Naive thymus-derived CD8-positive, alpha-beta T cell (primary cell): ENCODE measurements at places on chromosomes 2 and 18.

- no peaks in the 10 kb centered on the region for H3K27me3 ChIP-seq
- no peak overlapping the region for H3K4me3 ChIP-seq
- peaks cover 8% of the 10 kb centered on the region for H3K4me1 ChIP-seq
- H3K27ac ChIP-seq, result no peak overlapping the region
- no peaks in the 10 kb centered on the region for H3K36me3 ChIP-seq
Measured at GRCh38 chr18:49691177-49691608, 122.1 kb downstream of the ACAA2 start.

- peaks cover 6% of the 10 kb centered on the region for H3K27me3 ChIP-seq
- H3K27ac ChIP-seq, result no peak overlapping the region
Measured at GRCh38 chr2:99659874-99660273, 170.1 kb upstream of the REV1 start.

DNA sequence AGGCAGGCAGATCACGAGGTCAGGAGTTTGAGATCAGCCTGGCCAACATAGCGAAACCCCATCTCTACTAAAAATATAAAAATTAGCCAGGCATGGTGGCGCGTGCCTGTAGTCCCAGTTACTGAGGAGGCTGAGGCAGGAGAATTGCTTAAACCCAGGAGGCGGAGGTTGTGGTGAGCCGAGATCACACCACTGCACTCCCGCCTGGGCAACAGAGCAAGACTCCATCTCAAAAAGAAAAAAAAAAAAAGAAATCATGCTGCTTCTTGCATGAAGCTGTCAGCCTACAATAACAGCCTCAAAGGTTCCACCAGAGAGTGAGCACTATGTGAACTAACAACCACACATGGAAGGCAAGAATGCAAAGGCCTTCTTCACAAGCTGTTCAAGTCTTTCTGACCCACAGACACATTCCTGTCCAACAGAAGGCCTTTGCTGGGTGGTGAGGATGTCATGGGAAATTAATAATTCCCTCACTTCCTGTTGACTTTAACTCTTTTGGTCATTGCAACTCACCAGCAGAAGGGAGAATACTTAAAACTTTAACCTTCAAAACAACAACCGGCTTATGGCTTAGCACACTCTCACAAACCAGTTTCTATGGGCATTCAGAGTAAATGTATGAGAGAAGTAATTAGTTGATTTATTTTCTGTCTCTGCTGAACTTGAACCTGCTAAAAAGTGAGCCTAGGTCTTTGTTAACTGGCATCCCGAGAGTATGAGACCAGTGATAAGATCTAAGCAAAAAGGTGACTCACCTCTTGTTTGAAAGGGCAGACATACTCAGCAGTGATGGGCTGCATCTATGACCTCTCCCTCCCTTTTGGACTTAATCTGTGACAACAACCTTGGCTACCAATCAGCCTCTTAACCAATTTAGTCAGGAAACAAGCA is 11.8 kb downstream of the PLEKHM3 start:
- H3K27ac ChIP-seq, result peak overlapping the region; percentile 46

GRCh38 chr18:54203914-54204313 is 20.6 kb downstream of the MBD2 start:
- no peak overlapping the region for H3K27ac ChIP-seq
- H3K4me1 ChIP-seq, result peaks cover 20% of the 10 kb centered on the region
- peaks cover 4% of the 10 kb centered on the region for H3K36me3 ChIP-seq
- no peak overlapping the region for H3K4me3 ChIP-seq
- no peaks in the 10 kb centered on the region for H3K27me3 ChIP-seq

- no peaks in the 10 kb centered on the region for H3K36me3 ChIP-seq
- no peaks in the 10 kb centered on the region for H3K27me3 ChIP-seq
- peaks cover 2% of the 10 kb centered on the region for H3K4me1 ChIP-seq
Measured at GRCh38 chr2:236343400-236344161, 79.4 kb upstream of the ASB18 start.

GRCh38 chr2:68189991-68190784 is 32.5 kb downstream of the PNO1 start:
- H3K4me1 ChIP-seq, result peaks cover 40% of the 10 kb centered on the region
- DNase-seq, result no peak
- H3K27ac ChIP-seq, result peak overlapping the region; percentile 66
- peaks cover 26% of the 10 kb centered on the region for H3K36me3 ChIP-seq
- H3K4me3 ChIP-seq, result no peak overlapping the region

DNA sequence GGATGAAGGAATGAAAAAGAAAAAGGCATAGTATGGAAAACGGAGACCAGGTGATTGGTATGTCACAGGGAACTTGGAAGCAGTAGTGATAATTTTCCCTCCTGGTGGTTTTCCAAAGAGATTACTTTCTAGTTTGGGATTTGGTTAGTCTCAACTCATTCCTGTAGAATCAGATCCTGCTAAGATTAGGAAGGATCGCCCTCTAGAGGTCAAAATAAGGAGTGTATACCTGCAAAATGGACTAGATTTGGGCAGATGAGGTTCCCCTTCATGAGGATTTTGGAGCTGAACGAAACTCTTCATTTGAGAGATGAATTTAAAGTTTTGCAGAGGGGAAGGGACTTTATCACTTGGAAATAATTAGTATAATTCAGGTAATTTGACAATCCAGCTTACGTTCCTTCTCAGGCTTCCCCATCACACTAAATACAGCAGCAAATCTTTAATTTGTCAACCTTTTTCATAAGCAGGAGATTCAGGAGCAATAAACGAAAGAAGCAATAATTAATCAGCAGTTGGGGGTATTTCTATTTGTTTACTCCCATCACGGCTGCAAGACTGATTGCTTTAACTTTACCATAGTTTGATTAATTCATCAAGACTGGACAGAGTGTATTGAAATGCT is 65.2 kb downstream of the CCDC195 start:
- no peaks in the 10 kb centered on the region for H3K36me3 ChIP-seq
- no peaks in the 10 kb centered on the region for H3K27me3 ChIP-seq
- no peaks in the 10 kb centered on the region for H3K4me1 ChIP-seq
- H3K27ac ChIP-seq, result no peak overlapping the region
- peak; percentile 6 for DNase-seq

GRCh38 chr2:85554980-85555612 is 6.2 kb downstream of the GGCX start:
- H3K27ac ChIP-seq, result no peak overlapping the region
- no peak for DNase-seq
- H3K27me3 ChIP-seq, result no peaks in the 10 kb centered on the region

GRCh38 chr2:119495948-119496347 is 28.3 kb downstream of the SCTR start:
- H3K27ac ChIP-seq, result no peak overlapping the region
- H3K4me1 ChIP-seq, result no peaks in the 10 kb centered on the region
- no peaks in the 10 kb centered on the region for H3K36me3 ChIP-seq
- DNase-seq, result no peak
- H3K4me3 ChIP-seq, result no peak overlapping the region
- H3K27me3 ChIP-seq, result peaks cover 26% of the 10 kb centered on the region

GRCh38 chr2:46748735-46749531 is 166.7 kb downstream of the MCFD2 start:
- no peak overlapping the region for H3K4me3 ChIP-seq
- DNase-seq, result no peak
- peaks cover 21% of the 10 kb centered on the region for H3K36me3 ChIP-seq
- no peak overlapping the region for H3K27ac ChIP-seq
- H3K4me1 ChIP-seq, result peaks cover 67% of the 10 kb centered on the region

DNA sequence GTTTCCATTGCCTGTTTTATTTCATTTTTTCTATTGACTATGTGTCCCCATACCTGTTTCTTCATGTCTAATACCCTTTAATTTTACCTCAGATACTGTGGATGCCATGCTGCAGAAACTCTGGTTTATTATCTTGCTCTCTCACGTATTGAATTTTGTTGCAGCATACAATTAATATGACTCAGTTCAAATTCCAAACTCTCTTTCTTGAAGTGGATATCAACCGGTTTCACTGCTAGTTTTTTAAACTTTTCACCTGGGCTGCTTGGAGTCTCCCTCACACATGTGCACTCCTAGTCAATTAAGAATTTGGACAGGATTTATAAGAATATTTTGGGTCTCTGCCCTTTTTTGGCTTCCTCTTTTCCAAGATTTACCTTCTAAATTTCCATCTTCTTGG is 70.6 kb upstream of the CAPN13 start:
- H3K36me3 ChIP-seq, result no peaks in the 10 kb centered on the region
- peaks cover 43% of the 10 kb centered on the region for H3K27me3 ChIP-seq
- no peak overlapping the region for H3K27ac ChIP-seq
- no peak overlapping the region for H3K4me3 ChIP-seq
- DNase-seq, result no peak

DNA sequence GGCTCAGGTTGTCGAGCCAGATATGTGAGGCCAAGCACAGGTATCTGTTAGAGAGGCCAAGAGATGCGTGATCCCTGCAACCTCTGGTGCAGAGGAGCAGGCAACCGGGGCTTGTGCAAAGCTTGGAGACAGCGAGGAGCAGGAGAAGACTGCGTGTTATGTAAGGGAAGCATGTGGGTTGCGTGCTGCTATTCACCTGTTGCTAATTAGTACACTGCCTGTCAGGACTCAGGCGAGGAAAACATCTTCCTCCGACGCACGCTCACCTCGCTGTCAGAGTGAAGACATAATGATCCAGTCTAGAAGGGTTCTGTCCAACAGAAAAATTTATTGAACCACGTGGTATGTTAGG is 102.5 kb downstream of the HNRNPLL start:
- H3K27me3 ChIP-seq, result peaks cover 15% of the 10 kb centered on the region
- H3K36me3 ChIP-seq, result peaks cover 9% of the 10 kb centered on the region
- DNase-seq, result no peak
- no peak overlapping the region for H3K27ac ChIP-seq
- no peak overlapping the region for H3K4me3 ChIP-seq

DNA sequence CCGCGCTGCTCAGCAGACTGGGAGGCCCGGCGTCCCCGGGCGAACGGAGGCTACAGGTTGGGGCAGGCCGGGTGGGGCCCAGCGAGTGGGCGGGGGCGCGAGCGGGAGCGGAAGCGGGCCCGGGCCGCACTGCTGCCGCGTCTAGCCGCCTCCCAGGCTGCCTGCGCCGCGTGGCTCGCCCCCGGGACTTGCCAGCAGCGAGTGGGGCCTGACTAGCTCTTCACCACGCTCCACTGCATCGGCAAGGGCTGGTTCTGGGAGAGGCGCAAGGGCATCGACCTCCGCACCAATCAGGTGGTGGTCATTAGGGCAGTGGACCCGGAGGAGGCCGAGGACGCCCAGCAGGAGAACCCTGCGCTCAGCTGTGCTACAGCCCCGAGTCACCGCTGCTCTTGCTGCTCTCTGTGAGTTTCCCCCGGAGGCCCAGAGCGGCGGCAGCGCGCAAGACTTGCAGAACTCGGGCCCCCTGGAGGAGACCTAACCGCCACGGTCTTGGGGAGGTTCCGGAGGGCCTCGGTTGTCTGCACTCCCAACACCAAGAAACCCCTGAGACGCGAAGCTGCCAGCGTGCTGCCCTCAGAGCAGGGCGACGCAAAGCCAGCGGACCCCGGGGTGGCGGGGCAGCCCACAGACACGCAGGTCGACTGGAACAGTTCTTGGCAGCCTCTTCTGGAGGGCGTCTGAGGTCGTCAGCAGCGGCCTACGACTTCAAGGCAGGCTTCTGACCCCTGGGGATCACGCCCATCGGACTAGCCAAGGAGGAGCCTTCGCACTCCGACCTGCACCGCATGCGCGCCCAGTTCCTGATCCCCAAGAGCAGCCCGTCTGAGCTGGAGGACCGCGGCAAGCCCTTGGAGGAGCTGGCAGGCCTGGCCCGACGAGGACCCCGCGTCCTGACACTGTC is 27.2 kb upstream of the PTPN2 start:
- peak overlapping the region; percentile 9 for H3K27ac ChIP-seq
- H3K36me3 ChIP-seq, result no peaks in the 10 kb centered on the region
- H3K4me1 ChIP-seq, result peaks cover 10% of the 10 kb centered on the region
- H3K4me3 ChIP-seq, result peak overlapping the region; percentile 70

DNA sequence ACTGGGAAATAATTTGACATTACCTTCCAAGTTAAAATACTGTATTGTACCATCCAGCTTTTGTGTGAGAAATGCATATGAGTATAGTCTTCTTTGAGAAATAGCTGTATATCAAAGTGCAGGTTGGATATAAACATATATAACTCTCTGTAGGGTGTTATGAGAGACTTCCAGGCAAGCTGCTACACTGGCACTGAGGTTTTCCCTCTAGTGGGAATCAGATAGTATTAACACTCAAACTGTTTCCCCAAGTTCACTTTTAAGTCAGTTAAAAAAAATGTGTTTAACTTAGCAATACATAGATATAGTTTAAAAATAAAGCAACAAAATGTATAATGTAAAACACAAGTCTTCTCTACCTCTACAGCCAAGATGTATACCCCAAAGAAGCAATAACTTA is 368.4 kb upstream of the SLC8A1 start:
- no peak overlapping the region for H3K4me3 ChIP-seq
- DNase-seq, result no peak
- no peak overlapping the region for H3K27ac ChIP-seq
- H3K4me1 ChIP-seq, result peaks cover 8% of the 10 kb centered on the region

DNA sequence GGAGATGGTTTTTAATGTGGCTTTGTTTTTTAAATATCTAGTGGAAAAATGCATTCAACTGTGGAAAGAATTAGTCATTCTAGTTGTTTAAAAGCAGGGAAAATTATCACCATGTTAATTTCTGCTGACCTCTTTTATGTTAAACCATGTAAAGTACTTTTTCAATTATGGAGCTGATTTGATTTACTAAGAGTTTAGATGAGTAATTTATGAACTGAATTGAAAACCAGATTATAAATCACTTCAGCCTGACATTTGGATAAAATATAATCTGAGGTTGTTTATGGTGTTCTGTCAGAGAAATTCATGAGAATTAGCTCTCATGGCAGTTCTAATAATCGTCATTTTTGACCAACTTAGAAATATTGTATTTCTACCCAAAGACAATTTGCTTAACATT is 11.6 kb downstream of the ITGA4 start:
- no peaks in the 10 kb centered on the region for H3K27me3 ChIP-seq
- H3K27ac ChIP-seq, result no peak overlapping the region
- DNase-seq, result no peak
- H3K4me3 ChIP-seq, result no peak overlapping the region
- peaks cover 83% of the 10 kb centered on the region for H3K4me1 ChIP-seq
- H3K36me3 ChIP-seq, result peaks cover 12% of the 10 kb centered on the region

- peaks cover 1% of the 10 kb centered on the region for H3K27me3 ChIP-seq
- no peak overlapping the region for H3K27ac ChIP-seq
- no peaks in the 10 kb centered on the region for H3K36me3 ChIP-seq
Measured at GRCh38 chr2:42913280-42913878, 121.0 kb upstream of the HAAO start.

- no peak for DNase-seq
- no peaks in the 10 kb centered on the region for H3K4me1 ChIP-seq
- no peak overlapping the region for H3K4me3 ChIP-seq
- peaks cover 4% of the 10 kb centered on the region for H3K27me3 ChIP-seq
Measured at GRCh38 chr2:15749460-15750432, 158.1 kb downstream of the DDX1 start.

DNA sequence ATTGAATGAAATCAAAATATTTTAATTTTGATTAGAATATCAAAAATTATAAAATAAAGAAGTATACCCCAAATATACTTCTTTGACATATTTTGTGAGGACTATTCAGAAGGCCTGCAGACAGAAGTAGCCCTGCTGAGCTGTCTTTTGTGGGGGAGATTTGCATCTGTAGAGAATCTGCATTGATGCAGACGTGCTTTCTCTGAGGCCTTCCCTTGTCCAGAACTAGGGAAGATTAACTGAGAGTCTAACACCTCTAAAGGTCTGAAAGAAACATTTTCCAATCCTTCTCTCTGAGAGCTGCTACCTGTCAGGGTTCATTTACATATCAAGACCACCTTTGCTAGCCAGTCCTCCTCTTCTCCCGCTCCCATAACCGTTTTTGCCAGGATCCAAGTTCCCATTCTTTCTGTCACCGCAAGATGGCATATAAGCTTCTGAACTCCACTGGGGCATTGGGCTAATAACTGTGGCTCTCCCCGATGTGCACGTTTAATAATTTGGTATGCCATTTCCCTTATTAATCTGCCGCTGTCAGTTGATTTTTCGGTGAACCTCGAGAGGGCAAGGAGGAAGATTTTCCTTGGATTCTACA is 510.4 kb upstream of the CNTNAP5 start:
- H3K4me1 ChIP-seq, result no peaks in the 10 kb centered on the region
- no peak for DNase-seq
- H3K27me3 ChIP-seq, result no peaks in the 10 kb centered on the region
- H3K4me3 ChIP-seq, result no peak overlapping the region
- H3K36me3 ChIP-seq, result no peaks in the 10 kb centered on the region
- no peak overlapping the region for H3K27ac ChIP-seq
